Stimulated activated CD4-positive, alpha-beta T cell treated with anti-CD3 and anti-CD28 coated beads, Interleukin-2, amount 100 ng/mL, for 24 hours (primary cell): ENCODE measurements at places on chromosomes 11 and 22.

GRCh38 chr11:120917559-120918239 is 106.2 kb upstream of the TBCEL start:
- DNase-seq, result no peak

DNA sequence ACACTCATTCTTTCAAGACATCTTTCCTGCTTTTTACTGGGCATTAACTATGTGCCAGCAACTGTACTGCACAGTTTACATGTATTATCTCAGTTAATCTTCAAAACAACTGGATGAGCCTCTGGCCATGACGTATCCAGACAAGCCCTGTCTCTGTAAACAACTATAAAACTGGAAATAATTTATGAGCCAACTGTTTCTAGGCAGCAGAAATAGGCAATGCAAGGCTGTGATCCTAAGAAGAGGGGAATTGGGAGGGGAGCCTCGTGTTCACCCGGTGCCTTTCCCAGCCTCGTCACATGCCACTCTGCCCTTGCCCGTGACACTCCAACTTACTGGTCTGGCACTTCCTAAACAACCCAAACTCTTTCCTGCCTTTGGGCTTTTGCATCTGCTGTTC is 82.8 kb downstream of the FBXO7 start:
- no peak for DNase-seq

DNA sequence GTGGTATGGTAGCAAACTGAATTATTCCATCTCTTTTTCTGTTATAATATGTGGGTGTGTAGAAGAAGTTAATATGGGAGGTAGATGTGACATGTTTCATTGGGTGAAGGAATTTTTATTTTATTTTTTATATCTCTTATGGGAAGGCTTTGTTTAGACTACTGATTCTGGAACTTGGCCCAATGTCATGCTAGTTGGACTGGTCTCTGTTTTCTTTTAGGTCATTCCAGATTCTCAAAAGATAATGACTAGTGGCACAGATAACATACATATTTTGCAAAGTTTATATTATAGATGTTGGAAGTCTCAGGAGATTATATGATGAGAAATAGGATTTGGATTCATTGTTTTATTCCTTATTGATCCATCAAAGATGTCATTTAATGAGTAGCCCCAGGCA is 1.3 kb upstream of the OOSP3 start:
- no peak for DNase-seq

GRCh38 chr11:102528618-102529017 is 1.9 kb downstream of the MMP7 start:
- DNase-seq, result no peak

DNA sequence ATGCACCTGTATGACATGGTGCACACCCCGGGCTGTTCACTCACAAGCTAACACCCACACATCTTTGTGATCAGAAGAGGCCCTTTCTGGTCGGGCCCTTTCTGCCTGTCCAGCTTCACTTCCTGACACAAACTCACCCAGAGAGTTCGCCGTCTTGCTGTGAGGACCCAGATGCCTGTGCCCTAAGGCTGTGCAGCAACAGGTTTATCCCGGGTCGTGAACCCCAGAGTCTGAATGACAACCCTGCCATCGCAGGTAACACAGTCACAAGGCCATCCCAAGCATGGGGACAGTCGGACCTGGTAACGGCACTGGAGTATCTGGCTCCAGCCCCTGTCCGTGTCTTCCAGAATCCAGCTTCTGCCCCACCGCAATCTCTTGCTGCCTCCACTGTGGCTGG is 235.1 kb downstream of the BUD13 start:
- DNase-seq, result no peak
